Stimulated activated CD4-positive, alpha-beta T cell treated with anti-CD3 and anti-CD28 coated beads, Interleukin-1b, Interleukin-23, amount 100 ng/mL, for 4 hours (primary cell): ENCODE measurements at places on chromosomes 4 and X.

GRCh38 chr4:175540732-175541131 lies 271.3 kb downstream of the GPM6A start:
- no peak for DNase-seq

DNA sequence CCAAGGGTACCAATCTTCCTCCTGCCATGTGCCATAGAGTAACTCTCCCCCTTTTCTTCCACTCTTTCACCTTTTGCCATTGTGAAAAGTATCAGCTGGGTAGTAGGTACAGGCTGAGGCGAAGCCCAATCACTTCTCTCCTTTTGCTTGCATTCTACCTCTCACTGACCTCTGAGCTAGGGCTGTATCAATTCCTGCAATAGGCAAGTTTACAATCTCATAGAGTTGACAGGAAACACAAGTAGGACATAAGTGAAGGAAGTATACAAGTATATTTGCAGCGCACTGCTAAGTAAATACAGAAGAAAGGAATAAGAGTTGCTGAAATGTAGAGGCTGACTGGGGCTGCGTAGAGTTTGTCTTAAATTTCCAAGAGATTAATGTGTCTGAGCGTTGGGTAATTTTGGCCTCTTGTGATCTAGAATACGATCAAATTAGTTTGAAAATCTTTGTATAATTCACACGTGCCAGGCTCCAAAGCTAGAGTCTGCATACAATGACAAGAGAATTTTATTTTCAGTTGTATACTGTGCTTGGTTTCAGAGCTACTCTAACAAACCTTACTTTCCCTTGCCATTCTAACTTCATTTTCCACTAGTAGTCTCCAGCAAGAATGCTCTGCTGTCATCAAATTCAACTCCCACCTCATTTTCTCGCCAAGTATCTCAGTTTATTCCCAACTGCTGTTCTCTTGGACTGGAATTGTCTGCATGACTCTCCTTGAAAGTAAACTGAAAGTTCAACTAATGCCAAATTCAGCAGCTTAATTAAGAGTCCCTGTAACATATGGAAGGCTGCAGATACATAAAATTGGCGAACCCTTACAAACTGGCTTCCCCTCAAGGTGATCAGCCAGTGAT lies 90.3 kb downstream of the ATP11C start:
- DNase-seq, result no peak

- DNase-seq, result no peak
Measured at GRCh38 chrX:10231461-10231860, 74.7 kb downstream of the CLCN4 start.

DNA sequence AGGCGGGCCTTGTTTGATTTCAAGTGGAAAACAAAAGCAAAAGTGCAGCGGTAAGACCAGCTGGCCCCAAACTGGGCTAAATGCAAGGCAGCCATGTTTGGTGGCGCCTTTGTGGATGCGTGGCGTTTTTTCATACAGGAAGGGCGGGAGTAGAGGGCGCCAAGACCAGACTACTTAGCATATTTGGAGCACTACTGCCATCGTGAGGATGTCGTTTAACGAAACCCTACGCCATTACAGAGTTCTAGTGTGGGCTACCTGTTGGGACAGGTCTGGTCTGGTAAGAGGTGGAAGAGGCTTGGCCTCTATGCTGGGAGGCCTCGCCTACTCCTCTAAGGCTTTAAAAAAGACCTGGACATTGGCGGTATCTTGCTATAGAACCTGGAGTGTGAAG lies 230.7 kb upstream of the STK26 start:
- DNase-seq, result no peak

DNA sequence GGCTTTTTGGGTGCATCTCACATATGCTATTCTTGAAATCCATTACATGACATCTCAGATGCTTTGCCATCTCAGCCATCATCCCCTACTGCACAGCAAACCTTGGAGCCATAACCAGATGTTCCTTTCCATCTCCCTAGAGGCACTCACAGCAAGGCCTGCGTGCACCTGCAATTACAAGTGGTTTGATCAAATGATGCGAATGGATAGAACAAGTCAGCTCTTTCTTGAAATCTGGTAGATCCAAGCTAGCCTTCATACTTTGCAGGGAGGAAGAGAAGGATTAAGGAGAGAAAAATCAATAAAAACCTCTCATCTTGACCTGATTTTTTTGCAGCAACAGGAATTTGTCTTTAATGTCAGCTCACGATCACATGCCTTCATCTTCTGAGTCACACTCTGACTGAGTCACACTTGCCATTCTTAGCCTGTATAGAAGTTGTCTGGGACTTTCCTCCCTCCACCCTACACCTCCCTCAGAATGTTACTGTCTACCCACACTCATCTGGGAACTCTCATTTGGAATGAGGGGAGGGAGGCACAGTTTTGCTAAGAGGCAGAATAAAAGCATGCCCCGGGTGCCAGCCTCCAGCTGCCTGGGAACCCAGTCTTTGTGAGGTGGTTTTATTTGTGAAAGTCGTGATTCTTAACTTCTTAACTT lies 11.9 kb upstream of the TRIML1 start:
- DNase-seq, result no peak

DNA sequence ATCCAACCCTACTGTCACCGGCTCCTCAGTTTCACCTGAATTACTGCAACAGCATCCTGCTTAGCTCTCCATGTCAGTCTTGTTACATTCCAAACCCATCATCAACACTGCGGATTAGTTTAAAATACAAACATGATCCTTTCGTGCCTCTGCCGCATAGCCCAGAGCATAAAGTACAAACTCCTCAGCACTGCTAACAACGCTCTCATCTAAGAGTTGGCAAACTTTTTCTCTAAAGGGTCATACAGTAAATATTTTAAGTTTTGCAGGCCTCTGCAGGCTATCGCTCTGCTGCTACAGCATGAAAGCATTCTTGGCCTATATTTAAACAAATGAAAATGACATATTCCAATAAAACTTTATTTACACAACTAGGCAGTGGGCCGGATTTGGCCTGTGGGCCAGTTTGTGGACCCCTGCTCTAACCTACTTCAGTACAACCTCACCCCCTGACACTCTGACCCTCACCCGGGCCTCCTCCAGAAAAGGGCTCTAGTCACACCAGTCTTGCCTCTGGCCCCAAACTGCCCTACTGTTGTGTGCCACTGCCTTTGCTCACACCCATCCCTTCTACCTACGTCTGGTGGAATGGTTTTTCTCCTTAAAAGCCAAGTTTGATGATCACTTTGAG lies 7.2 kb downstream of the STX18 start:
- no peak for DNase-seq

DNA sequence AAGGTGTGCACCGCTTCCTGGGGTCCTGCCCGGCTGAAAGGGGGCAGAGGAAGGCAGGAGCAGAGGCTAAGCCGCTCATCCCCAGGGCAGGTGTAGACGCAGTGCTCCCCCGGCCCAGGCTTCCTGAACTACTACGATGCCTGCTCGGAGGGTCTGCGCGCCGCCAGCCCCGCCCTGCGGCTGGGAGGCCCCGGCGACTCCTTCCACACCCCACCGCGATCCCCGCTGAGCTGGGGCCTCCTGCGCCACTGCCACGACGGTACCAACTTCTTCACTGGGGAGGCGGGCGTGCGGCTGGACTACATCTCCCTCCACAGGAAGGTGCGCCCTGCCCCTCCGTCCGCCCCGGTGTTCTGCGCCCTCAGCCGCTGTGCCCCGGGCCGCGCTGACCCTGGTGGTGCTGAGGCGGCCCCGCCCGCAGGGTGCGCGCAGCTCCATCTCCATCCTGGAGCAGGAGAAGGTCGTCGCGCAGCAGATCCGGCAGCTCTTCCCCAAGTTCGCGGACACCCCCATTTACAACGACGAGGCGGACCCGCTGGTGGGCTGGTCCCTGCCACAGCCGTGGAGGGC lies 8.4 kb upstream of the SLC26A1 start:
- DNase-seq, result no peak

DNA sequence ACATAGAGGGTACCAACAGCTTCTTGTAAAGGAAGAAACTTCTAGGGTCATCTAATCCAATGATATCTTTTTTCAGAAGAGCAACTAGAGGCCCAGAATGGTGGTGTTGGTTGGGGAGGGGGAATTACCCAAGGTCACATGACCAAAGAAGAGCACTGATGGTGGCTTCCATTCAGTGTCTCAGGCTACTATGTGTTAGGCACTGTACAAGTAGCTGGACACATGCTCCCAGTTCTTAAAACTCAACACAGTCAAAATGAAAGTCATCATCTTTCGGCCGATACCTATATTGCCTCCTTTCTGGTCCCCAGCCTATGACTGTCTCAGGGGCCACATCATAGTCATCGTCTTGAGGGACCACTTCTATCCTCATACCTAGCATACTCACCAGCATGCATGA lies 88.1 kb downstream of the ARHGAP6 start:
- DNase-seq, result no peak

DNA sequence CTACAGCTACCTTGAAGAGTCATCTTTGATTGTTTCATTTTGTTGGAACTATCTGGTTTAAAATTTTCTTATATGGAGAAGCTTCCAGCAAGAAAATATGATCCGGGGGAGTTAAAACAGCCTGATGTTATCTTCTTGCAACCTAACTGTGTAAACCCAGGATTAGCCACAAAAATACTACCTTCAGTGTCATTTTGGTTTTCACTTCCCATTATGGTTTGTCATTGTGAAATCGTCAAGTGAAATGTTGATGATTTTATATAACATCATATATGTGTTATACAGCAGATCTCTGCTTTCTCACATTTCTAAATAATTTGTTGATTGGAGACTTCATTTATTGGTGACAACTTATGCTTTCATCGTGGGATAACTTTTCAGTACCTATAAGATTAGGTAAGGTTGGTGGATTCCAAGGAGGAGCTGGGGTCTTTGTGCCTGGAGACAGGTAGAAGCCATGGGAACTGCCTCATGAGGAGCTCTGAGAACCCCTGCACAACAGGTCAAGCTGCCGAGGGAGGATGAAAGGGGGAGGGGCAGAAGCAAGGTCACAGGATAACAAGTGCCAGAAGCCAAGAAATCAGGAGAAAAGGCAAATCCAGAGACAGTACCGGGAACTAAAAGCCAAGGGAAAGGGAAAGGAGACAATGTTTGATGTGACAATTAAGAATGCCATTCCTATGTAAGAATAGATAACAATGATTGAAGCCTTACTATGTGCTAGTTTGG lies 7.2 kb downstream of the ARHGAP24 start:
- DNase-seq, result no peak

GRCh38 chrX:150372756-150373155 lies 9.6 kb downstream of the MAMLD1 start:
- DNase-seq, result no peak

DNA sequence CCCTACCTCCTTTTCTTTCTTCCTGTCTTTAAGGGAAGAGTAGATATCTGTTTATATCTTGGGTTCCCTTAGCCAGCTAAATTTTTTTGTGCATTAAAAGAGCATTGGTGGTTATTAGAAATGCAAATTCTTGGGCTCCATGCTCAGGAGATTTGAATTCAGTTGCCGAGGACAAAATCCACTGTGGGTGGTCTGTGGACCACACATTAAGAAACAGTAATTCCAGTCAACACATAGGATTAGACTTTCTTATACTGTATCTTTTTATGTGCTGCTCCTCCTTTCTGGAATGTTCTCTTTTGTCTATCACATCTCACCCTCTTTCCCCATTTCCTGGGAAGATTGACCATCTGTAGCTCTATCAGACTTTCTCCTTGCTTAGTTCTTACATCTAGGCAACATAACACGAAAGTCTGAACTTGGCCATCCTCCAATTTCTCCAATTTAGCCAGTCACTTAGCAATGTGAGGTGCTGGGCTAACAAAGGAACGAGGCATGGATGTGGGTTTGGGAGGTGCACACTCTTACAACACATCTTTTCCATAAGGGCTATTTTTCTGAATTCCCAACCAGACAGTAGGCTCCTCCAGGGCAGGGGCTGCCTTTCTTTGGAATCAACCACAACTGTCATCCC lies 5.3 kb upstream of the PDLIM3 start:
- DNase-seq, result no peak

GRCh38 chr4:82780752-82781231 lies 17.8 kb downstream of the SCD5 start:
- DNase-seq, result no peak

GRCh38 chr4:40699648-40700047 lies 50.1 kb upstream of the NSUN7 start:
- DNase-seq, result no peak

DNA sequence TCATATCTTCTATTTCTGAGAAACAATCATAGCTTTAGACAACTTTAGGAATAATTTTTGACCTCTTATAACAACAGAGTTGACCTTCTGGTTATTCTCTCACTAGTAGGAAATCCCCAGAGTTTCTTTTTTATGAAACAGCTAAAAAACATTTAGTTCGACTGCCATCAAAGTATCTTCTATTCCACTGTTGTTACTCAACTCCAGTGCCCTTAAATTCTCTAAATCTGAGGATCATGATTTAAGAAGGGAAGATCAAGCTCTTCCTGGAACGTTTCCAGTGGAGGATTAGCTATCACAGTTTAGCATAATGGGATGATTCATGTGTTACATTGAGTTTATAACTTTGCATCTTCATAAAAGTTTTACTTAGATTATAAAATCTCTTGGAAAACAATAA lies 134.9 kb upstream of the VEGFC start:
- DNase-seq, result no peak

DNA sequence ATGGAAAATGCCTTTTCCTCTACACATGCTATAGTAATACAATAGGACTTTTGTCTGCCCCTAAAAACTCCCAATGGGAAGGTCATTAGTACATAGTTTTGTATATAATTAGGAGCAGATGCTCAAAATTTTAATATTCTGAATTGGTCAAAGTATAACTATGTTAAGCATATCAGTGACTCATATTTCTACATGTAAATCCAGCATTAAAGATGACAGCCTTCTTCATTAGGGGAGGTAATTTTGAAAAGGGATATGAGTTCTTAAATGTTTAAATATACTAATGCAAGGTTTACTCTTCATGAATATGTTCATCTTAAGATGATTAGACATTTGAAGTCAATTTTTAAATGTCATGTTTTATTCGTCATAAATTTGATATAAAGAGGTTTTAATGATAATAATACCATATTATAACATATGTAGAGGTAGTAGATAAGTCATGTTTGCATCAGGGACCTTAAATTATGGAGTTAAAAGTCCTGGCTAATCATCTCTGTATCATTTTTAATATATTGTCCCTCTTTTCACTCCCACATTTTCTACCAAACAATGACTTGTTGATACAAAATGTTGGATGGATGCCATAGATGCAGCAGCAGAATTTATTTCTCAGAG lies 218.8 kb downstream of the STPG2 start:
- DNase-seq, result no peak

- DNase-seq, result no peak
Measured at GRCh38 chr4:110589297-110589696, 33.6 kb downstream of the PITX2 start.

GRCh38 chr4:181085557-181085956 lies 1157.6 kb upstream of the TENM3 start:
- no peak for DNase-seq

DNA sequence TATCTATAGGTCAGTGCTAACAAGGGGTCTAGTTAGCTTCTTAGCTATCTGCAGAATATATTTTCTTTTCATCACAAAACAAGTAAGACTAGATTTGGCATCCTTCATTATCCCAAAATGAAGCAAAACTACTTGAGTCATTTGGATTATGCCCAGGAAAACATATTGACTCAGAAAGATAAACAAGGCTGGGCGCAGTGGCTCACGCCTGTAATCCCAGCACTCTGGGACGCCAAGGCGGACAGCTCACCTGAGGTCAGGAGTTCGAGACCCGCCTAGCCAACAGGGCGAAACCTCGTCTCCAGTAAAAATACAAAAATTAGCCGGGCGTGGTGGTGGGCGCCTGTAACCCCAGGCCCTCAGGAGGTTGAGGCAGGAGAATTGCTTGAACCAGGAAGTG lies 18.0 kb upstream of the MND1 start:
- DNase-seq, result no peak
